GM04504 (cell line): ENCODE measurements at places on chromosomes 5 and 9.

DNA sequence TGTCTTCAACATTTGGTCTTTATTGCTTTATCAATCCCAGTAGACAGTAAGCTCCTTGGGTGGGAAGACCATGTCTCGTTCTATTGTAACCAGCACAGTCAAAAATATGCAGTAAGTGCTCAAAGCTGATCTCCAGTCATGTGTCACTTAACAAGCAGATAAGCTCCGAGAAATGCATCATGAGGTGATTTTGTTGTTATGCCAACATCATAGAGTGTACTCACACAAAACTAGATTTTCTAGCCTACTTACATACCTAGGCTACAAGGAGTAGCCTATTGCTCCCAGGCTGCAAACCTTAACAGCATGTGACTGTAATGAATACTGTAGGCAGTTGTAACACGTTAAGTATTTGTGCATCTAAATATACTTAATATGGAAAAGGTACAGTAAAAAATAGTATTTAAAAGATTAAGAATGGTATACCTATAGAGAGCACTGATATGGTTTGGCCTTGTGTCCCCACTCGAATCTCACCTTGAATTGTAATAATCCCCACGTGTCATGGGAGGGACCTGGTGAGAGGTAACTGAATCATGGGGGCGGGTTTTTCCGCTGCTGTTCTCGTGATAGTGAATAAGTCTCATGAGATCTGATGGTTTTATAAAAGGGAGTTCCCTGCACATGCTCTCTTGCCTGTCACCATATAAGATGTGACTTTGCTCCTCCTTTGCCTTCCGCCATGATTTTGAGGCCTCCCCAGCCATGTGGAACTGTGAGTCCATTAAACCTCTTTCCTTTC is 39.8 kb upstream of the PCSK5 start:
- DNase-seq = no peak

GRCh38 chr5:125756456-125756855 is 666.8 kb upstream of the GRAMD2B start:
- DNase-seq = no peak

- no peak for DNase-seq
These were observed 167.6 kb downstream of the NFIB start for GRCh38 chr9:14146201-14146874.

DNA sequence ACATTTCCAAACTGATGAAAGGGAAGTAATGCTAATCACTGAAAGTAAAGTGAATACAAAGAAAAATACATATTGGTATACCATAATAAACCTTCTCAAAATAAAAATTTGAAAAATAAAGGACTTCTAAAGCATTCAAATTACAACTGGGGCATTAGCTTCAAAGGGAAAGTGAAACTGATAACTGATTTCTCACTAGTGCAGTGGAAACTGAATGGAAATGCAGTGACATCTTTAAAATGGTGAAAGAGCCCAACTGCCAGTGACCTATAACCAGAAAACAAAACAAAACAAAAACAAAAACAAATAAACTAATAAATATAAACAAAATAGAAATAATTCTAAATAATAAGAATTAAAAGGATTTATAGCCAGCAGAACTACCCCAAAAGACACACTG is 297.5 kb upstream of the GRIN3A start:
- DNase-seq = no peak

DNA sequence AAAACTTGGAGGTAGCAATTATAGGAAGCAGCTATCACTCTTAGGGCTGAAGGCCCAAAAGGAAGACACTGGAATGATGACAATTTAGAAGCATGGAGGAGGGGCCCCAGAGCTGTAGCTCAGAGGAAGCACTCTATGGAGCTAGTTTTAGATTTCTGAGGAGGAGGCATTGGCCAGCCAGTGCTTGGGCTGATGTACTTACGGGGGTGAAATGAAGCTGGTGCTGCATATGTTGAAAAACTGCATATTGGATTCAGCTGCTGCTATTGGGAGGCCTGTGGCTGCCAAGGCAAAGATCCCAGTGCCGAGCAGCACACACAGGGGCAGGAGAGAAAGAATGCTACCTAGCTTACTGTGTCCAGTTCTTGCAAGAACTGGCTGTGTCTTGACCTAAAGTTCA is 53.9 kb upstream of the HMHB1 start:
- no peak for DNase-seq

GRCh38 chr9:75372499-75373268 is 284.4 kb downstream of the OSTF1 start:
- DNase-seq = no peak

- DNase-seq = no peak
These were observed 191.8 kb downstream of the MEF2C start for GRCh38 chr5:88691230-88691582.

GRCh38 chr5:56078278-56079156 is 83.8 kb upstream of the IL6ST start:
- no peak for DNase-seq

GRCh38 chr5:179404321-179405053 is 59.2 kb upstream of the ADAMTS2 start:
- peak; percentile 17 for DNase-seq

GRCh38 chr5:139982975-139983240 is 60.2 kb downstream of the NRG2 start:
- DNase-seq = no peak

GRCh38 chr5:40834391-40834848 is 602 bp downstream of the RPL37 start:
- no peak for DNase-seq

- DNase-seq = no peak
These were observed 48.6 kb downstream of the CYSTM1 start for GRCh38 chr5:140223567-140223966.

DNA sequence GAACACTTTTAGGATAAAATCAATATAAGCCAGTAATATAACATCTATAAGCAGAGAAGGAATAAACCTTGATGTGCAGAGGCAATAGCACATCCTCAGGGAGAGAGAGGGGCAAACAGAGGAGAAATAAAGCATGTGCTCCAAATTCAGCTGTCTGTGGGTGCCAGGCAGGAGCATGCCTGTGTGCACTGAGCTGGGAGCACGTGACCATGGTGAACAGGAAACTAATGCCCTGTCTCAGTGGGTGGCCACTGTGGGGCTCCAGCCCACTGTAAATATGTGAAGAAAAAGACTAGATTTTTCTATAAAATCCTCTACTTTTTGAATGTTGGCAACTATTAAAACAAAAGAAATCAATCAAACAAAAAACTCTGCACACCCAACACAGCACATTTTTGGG is 55.3 kb downstream of the FYB1 start:
- no peak for DNase-seq

- DNase-seq = peak; percentile 97
These were observed 39.2 kb downstream of the TLE4 start for GRCh38 chr9:79610791-79611614.

- DNase-seq = peak; percentile 34
These were observed 1.4 kb downstream of the KIF20A start for GRCh38 chr5:138180183-138180782.

DNA sequence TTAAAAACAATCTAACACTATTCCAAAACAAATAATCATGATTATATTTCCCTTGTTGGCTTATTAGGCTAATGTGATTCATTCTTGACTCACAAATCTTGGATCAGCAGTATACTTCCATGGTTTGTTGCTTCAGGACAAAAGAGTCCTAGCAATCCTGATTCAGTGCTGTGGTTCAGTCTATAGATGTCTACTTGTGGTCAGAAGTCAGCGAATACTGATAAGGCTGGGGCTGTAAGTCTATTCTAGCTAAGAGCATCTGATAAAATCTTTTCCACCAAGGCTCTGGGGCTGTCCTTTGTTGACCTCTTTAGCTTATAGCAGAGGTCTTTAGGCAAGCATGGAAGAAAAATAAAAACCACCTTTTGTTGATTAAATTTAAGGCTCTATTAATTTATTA is 4.4 kb upstream of the SMIM3 start:
- no peak for DNase-seq

DNA sequence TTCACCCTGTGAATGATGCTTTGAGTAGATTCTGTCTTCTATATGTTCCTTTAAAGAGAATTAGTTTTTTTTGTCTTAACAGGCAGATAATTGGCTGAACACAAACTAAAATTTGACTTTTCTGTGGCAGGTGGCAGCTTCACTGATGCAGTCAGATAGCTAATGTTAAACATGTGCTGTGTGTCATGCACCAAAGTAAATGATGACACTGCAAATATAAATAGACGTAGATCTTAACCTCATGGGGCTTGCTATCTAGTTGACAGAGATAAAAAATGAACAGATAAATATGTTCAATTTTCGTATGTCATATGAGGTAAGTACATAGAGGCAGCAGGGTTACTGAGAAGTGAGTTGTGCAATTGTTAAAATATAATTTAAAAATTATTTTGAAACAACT is 82.7 kb downstream of the PARP8 start:
- no peak for DNase-seq

GRCh38 chr5:102718819-102719218 is 36.3 kb upstream of the PAM start:
- DNase-seq = no peak

GRCh38 chr9:98596486-98596885 is 112.2 kb downstream of the GABBR2 start:
- no peak for DNase-seq

DNA sequence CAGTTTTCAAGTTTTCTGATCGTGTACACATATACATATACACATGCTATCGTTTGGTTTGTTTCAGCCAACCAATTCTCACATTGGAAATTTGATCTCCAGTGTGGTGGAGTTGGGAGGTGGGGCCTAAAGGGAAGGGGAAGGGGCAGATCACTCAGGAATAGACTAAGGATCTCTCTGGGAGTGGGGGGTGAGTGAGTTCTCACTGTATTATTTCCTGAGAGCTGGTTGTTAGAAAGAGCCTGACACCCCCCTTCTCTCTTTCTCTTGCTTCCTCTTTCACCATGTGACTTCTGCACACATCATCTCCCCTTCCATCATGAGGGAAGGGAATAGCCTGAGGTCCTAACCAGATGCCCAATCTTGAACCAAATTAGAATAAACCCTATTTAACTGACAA is 551.7 kb downstream of the MAT2B start:
- DNase-seq = no peak

GRCh38 chr5:77133061-77133758 is 46.1 kb upstream of the ZBED3 start:
- peak; percentile 94 for DNase-seq

- no peak for DNase-seq
These were observed 201.2 kb downstream of the EBF1 start for GRCh38 chr5:158898185-158899177.

DNA sequence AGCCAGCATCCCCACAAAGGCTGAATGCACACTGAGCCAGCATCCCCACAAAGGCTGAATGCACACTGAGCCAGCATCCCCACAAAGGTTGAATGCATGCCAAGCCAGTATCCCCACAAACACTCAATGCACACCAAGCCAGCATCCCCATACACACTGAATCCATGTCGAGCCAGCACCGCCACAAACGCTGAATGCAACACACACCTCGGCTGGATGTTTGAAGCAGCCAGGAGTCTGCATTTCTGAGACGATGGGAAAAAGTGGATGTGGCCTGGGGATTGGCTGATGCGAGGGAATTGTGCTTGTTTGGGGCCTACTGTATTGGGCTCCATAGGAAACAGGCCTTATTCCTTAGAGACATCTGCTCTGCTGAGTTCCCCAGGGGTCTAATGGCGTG is 30.9 kb upstream of the CEP72 start:
- no peak for DNase-seq

GRCh38 chr9:131142160-131142559 is 16.8 kb downstream of the NUP214 start:
- no peak for DNase-seq

GRCh38 chr9:3205421-3206095 is 320.2 kb downstream of the RFX3 start:
- DNase-seq = no peak

DNA sequence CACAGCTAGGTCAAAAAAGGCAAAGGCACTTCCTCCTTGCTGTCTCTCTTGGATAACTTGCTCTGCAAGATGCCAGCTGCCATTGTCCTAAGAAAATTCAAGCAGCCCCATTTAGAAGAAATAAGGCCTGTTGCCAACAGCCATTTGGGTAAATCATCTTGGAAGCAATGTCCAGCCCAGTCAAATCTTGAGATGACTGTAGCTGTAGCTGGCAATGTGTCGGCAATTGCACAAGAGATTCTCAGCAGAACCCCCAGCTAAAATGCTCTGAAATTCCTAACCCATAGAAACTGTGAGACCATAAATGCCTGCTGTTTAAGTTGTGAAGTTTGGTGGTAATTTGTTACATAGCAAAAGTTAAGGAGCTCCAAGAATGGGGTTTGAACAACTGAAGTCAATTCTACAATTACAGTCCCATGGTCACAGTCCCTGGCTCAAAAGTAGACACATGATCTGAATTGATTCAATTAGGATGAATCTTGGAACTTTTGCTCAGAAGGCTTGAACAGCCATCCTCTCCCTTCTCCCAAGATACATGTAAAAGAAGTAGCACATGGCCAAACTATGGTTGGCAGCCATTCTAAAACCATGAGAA is 151.1 kb downstream of the MPDZ start:
- DNase-seq = no peak

DNA sequence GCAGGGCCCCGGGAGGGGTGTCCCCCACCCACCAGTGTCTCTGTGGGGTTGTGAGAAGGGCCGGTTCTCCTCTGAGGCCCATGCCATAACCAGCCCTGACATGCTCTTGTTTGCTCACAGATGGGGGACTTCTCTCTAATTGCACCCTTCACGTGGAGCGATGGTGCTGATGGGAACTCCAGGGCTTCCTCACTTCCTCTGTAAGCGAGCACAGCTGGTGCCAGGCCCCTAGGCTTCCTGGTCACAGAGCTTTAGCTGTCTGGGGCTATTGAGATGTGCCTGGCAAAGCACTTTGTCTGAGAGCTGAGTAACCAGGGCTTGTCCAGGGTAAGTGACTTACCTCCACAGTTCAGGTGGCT is 36.4 kb downstream of the PHF2 start:
- DNase-seq = no peak

- no peak for DNase-seq
These were observed 658.1 kb upstream of the ARRDC3 start for GRCh38 chr5:92041206-92041605.

DNA sequence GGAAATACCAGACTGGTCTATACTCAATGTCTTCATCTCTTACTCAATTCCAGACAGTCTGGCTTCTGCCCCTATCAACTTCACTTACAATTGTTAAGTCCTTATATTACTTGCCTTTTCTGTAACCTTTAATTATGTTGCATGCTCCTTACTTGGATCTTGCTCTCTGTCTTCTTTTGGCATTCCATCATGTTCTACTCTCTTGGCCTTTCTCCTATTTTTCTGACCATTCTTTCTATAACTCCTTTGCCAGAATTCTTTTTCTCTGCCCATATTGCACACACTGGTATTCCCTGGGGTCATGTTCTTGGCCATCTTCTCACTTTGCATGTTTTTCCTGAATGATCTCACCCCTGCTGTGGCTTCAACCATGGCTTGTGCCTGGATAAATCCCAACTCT is 209.8 kb upstream of the ZNF462 start:
- no peak for DNase-seq

- DNase-seq = no peak
These were observed 51.8 kb upstream of the TLE1 start for GRCh38 chr9:81741103-81741502.

GRCh38 chr9:83339435-83339834 is 198.8 kb downstream of the FRMD3 start:
- DNase-seq = no peak

DNA sequence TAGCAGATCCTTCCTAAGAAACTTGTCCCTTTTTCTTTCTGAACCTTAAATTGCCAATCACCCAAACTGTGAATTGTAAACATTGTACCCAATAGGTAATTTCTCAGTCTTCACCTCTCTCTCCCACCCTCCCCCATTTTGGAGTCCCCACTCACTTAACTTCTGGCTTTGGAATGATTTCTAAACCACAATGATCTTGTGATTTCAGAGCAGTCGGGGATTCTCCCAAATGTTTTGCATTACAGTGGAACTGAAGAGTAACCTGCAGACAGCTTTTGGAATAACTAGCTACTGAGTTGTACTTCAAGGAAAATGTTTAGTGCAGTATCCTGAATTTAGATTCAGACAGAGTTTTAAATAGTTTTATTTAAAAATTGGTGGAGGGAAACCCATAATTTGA is 19.2 kb downstream of the SLC27A6 start:
- DNase-seq = no peak
